Activated B cell treated with CpG ODN at 0.5 μM for 24 hours (primary cell): ENCODE measurements at places on chromosomes 4 and X. TPM values are rescaled to one million over a fixed set of nuclear protein-coding genes. Genes with fewer than 3 reads are reported as not detected.

IBSP gene
- total RNA-seq = not detected in 2 replicates

STK32B gene
- total RNA-seq = 0.20 TPM in 1 of 2 replicates, not detected in the other

- DNase-seq = no peak
Observed at GRCh38 chrX:30183554-30183953, 31.8 kb upstream of the MAGEB2 start.

- no peak for DNase-seq
Observed at GRCh38 chr4:11261066-11261850, 167.4 kb downstream of the HS3ST1 start.

UGT2B15 gene
- total RNA-seq = 0.22 and 0.44 TPM in 2 replicates

GRCh38 chr4:6502147-6502546 lies 29.7 kb upstream of the PPP2R2C start:
- DNase-seq = no peak

GRCh38 chrX:136667446-136668168 lies 19.6 kb downstream of the CD40LG start:
- DNase-seq = no peak

AADAT gene
- not detected in 2 replicates for total RNA-seq

GRCh38 chrX:154368630-154369448 lies 5.6 kb downstream of the FLNA start:
- peak; percentile 73 for DNase-seq
